CD4-positive, alpha-beta T cell treated with Interleukin-6 at 100 ng/mL for 8 hours (primary cell): ENCODE measurements at places on chromosomes 5 and 9.

DNA sequence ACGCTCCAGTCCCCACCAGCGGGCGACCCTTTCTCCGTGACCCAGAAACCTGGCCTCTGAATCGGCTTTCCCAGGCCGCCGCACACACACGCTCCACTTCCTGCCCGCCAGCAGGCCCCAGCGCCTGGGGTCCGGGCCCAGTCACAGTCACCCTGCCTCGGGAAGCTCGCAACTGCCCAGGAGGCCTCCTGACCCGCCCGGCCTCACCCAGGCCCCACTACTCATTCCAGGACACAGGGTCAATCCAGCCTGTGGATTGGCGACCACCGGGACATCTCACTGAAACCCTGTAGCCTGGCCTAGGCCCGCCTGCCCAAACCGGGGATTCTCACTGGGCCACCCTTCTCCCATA lies 2.7 kb upstream of the IRX4 start:
- DNase-seq: no peak

- no peak for DNase-seq
Observed at GRCh38 chr9:87844506-87844905, 38.2 kb upstream of the SPATA31E1 start.

GRCh38 chr5:22835686-22836085 lies 17.5 kb downstream of the CDH12 start:
- no peak for DNase-seq

GRCh38 chr9:38284039-38284575 lies 108.4 kb upstream of the ALDH1B1 start:
- no peak for DNase-seq

DNA sequence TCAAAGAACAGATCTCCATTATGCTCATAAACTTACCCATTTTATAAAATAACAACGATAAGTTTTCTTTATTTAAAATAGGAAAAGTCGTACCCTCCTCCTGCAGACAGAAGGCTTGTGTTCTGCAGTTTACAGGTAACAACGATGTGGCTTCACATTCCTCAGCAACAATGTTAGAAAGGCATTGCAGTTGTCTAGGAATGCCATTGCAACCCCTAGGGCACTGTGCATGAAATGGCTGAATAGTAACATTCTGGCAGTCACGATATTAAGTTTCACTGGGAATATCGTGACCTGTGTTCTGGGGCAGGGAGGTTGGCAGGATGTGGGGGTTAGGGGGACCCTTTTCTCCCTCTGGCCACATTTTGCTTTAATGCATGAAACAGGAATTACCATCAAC lies 331.9 kb downstream of the DEPDC1B start:
- no peak for DNase-seq

GRCh38 chr9:20558566-20559016 lies 63.7 kb downstream of the MLLT3 start:
- no peak for DNase-seq

- DNase-seq: peak; percentile 62
Observed at GRCh38 chr5:56829137-56829908, 14.0 kb downstream of the MAP3K1 start.

- no peak for DNase-seq
Observed at GRCh38 chr5:5899716-5900115, 477.2 kb downstream of the ICE1 start.
